B cell (primary cell): ENCODE measurements at places on chromosomes 12 and 14.

DNA sequence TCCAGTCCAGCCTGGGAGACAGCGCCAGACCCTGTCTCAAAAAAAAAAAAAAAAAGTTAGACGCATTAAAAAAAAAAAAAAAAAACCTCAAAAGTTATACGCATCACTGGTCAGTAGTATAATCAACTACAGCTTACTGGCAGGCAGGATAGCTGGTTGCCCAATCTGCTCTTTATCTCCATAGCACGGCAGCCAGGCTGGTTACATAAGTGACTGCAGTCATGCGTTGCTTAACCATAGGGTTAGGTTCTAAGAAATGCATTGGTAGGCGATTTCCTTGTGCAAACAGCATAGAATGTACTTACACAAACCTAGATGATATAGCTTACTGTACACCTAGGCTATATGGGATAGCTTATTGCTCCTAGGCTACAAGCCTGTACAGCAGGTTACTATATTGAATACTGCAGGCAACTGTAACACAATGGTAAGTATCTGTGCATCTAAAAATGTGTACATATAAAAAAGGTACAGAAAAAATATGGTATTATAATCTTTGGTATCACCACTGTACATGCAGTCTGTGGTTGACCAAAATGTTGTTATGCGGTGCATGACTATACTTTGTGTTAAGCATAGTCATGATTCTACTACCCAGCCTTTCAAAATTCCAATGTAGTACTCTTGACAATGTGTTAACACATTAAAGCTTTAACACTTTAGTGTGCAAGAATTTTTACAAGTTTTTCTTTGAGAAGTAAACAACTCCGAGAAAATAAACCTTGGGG is 8.1 kb downstream of the L2HGDH start:
- no peak for DNase-seq

- DNase-seq = no peak
Measured at GRCh38 chr14:55756557-55756956, 176.6 kb downstream of the KTN1 start.

- DNase-seq = no peak
Measured at GRCh38 chr12:51264297-51264696, 5.9 kb downstream of the SMAGP start.

GRCh38 chr14:70643967-70644366 is 2.3 kb downstream of the TTC9 start:
- DNase-seq = no peak

- DNase-seq = peak; percentile 71
Measured at GRCh38 chr12:89856431-89856830, 147.8 kb upstream of the ATP2B1 start.

DNA sequence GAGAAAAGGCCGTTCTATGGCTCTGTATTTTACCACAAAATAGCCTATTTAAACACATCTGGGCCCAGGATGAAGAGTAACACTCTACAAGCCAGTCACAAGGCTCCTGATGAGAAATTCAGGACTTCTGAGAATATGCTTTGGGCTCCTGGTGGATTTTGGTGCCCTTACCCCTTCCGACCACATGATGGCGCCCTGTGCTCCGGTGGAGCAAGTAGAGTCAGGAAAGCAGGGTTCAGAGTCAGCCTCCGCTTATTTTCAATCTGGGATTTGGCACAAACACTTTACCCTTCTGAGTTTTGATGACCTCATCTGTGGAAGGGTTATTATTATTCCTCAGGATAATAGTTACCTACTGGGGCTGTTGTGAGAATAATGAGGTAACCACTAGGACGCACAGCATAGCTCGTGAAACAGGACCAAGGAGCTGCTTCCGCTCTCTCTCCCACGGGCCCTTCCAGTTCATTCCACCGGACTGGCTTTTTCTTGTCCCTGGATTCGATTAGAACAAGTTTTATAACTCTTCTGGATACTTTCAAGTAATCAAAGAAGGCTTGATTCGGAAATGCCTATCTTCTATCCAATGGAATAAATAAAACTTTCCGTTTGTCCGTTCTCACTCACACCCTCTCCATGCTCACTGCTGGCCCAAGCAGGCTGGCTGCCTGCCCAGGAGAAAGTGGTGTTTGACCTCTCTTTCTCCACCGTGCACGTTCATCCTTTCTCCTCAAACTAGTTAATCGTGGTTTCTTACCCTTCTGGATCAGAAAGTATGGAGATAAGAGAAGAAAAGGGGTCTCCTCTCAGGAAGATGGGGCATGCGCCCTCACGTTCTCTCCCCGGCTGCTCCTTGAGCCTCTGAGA is 104.6 kb downstream of the GALC start:
- DNase-seq = no peak

GRCh38 chr12:115802767-115803166 is 474.7 kb downstream of the MED13L start:
- no peak for DNase-seq

DNA sequence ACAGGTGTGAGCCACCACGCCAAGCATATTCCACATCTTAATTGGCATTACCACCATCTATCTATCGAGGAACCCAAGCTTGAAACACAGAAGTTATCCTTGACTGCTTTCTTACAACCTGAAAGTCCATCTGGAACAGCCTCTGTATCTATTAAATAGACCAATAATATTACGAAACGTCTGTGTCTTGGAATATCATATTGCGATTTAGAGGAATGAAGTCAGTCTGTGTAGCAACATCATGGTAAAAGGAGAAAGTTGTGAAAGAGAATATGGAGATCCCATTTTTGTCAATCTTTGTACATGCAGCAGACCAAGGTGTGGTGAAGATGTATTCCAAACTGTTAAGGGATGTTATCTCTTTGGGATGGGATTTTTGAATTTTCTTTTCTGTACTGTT is 25.8 kb upstream of the MAX start:
- no peak for DNase-seq

GRCh38 chr14:72521045-72521444 is 372.9 kb downstream of the DPF3 start:
- no peak for DNase-seq

DNA sequence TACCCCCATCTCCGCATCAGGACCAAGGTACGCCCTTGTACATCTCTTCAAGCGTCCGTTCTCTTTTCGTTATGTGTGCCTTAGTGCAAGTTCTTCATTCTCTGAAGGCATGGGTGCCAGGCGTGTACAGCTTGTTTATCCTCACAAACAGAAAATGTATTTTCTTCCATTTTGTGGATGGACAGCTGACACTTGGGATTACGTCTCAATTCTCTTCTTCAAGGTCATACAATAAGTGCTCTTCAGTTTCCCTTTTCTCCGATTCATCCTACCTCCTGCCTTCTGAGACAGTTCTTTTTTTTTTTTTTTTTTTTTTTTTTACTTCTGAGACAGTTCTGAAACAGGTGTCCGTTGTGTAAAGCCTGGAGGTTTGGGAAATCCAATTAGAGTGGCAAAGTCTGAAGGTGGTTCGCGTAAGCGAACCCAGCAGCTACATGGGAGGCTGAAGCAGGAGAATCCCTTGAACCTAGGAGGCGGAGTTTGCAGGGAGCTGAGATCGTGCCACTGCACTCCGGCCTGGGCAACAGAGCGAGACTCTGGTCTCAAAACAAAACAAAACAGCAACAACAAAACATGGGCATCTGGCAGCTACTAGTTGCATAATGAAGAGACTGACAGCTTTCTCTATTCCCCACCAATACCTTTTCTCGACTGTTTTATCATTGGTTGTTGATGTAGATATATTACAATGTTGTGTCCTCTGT is 734 bp downstream of the COX6A1 start:
- no peak for DNase-seq

- DNase-seq = no peak
Measured at GRCh38 chr12:22562036-22563028, 18.0 kb upstream of the C2CD5 start.

- no peak for DNase-seq
Measured at GRCh38 chr12:107277855-107278254, 184.5 kb upstream of the CRY1 start.

DNA sequence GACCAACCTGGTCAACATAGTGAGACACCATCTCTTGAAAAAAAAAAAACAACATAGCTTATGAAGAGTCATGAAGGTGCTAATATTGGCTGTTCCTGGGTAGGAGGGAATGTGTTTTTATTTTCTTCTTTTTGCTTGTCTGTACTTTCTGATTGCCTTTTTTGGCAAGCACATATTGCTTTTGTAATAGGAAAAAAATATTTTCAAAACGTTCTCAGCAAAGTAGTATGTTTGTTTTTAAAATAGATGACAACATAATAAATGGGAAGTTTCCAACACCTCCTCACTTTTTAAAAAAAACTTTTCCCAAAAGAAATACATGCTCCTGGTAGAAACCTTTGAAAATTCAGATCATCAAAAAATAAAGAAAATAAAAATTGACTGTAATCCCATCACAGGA is 20.9 kb downstream of the FOS start:
- no peak for DNase-seq

DNA sequence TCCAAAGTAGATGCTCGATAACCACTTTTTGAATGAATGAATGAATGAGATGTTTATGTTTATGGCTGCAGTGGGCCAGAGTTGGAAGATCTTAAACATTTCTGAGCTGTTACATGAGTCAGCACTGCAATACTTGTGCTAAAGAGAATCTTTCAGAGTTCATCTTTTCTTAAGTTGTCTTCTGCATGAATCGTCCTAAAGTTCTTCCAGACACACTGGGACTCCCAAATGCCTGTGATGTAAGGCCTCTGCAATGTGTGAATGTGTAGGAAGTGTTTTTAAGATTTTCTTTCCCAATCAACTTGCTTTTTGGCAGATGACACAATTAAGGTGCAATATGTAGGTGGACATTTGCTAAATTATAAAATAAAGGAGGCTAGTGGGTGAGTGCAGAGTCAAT is 50.3 kb upstream of the TRIM9 start:
- DNase-seq = no peak

DNA sequence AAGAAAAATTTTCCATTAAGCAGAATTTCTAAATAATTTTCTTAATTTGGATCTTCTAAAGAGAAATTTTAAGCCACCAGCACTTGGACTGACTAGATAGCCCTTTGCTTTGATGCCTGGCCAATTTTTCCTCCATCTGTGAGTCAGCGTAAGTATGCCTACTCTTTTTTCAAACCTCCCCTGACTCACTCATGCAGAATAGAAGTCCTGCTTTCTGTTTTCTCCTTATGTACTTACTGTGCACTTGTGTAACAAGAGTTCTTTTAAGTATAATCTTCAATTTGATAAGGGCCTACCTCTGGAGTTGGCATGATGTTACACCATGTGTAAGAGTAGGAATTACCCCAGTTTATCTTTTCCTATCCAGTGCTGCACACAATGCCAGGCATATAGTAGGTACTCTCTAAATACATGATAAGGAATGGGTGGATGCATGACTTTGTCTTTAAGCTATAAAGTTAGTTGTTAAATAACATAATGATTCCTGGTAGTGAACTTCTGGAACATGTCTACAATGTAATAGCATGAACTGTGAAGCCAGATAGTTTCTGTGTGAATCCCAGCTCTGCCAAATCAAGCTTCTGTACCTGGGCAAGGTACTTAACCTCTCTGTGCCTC is 329.6 kb downstream of the TMTC2 start:
- DNase-seq = no peak

DNA sequence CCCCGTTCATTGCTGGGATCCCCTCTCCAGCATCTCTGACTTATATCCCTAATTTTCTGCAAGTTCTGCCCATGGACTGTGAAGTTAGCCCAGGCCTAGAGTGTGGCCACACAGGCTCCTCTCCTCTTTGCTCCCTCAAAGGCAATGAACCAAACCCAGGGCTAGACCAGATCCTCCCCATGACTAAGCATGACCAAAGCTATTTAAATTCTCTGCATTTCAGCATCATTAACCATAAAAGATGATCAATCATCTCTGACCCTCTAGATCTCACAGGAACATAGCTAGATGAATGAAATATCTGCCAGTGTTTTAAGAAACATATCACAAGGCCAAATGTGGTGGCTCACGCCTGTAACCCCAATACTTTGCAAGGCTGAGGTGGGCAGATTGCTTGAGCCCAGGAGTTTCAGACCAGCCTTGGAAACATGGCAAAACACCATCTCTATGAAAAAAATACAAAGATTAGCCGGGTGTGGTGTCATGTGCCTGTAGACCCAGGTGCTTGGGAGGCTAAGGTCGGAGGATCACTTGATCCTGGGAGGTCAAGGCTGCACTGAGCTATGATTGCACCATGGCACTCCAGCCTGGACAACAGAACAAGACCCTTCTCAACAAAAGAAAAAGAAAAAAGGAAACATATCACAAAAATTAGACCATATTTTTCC is 2.2 kb upstream of the KRT3 start:
- DNase-seq = no peak

DNA sequence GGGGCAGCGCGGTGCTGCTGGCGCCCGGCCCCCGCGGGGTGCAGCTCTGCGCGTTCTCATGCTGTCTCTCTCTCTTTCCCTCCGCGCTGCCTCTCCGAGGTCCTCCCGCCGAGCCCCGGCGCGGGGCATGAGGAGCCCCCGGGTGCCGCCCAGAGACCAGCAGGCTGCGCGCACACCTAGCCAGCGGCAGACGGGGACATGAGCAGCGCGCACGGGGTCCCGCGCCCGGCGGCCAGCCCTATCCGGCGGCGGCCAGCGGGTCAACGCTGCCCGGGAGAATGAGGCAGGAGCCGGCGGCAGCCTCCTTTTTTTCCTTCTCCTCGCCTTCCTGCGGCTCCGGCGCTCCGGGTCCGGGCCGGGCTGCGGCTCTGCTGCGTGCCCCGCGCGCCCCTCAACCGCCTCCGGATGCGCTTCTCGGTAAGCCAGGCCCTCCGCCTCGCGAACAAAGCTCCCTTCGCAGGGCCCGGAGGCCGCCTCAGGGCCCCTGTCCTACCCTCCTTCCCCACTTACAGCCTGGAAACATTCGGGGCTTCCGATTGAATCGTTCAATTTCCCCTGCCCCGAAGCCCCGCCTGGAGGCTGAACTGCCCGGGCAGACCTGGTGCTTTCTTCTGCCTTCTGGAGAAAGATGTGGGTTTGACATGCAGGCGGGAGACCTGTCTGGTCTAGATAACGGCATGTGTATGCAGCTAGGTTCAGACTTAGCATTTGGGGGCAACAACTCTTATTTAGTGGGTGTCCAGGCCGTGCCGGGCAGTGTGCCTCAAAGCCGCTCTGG is at the start of gene TUNAR:
Gene TUNAR, plus strand, starts transcription at position 72 of the 778 bp plus-strand sequence.
- peak; percentile 6 for DNase-seq

GRCh38 chr12:122537021-122537420 is 10.0 kb downstream of the KNTC1 start:
- no peak for DNase-seq

GRCh38 chr12:19643635-19644034 is 204.3 kb downstream of the AEBP2 start:
- no peak for DNase-seq

DNA sequence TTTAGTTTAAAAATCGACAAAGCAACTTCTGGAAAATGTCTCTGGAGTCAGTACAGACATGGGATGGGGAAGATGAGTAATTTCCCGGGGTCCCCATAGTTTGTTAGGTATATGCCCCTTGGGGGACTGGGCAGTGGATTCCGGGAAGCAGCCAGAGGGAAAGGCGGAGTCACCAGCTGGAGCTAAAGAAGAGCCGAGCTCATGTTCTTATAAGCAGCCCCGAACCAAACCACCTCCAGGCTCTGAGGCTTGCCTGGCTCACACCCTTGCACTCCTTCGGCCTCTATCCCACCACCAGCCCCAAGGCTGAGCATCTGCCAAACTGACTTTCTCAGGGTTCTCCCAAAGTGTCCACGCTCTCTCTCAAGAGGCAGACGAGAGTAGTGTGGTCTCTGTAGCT is 117.8 kb downstream of the PAH start:
- no peak for DNase-seq

GRCh38 chr12:23950775-23951451 is 1.4 kb upstream of the SOX5 start:
- no peak for DNase-seq
